ENCODE measurements at places on chromosomes 2 and 18.
A peak's percentile ranks its signal among the peaks of the same experiment; 100 is the strongest.

GRCh38 chr2:209141142-209141541 is 282.7 kb upstream of the MAP2 start:
- DNase-seq: no peak

GRCh38 chr2:187408926-187409325 is 39.1 kb downstream of the CALCRL start:
- no peak for DNase-seq

- no peak for DNase-seq
Observed at GRCh38 chr2:156125018-156125417, 207.5 kb downstream of the NR4A2 start.

GRCh38 chr2:122100756-122101155 is 345.3 kb downstream of the TSN start:
- DNase-seq: no peak

DNA sequence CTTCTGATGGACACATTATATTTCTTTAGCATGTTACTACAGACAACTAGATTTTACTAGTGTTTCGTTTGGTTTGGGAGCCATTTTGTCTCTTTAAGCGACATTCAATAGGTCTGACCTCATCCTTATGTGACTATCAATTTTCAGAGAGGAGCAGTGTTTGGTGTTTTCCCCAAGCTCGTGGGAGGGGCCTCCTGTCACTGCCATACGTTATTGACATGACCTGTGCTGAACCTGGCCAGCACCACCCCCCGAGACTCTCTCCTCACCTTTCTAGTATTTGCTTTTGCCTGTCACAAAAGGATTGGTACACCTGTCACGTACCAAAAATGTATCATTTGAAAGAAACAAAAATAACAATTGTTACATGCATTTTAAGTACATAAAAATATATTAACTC is 69.3 kb downstream of the PSMG2 start:
- peak; percentile 18 for DNase-seq

- no peak for DNase-seq
Observed at GRCh38 chr2:127086990-127087790, 19.8 kb downstream of the BIN1 start.

DNA sequence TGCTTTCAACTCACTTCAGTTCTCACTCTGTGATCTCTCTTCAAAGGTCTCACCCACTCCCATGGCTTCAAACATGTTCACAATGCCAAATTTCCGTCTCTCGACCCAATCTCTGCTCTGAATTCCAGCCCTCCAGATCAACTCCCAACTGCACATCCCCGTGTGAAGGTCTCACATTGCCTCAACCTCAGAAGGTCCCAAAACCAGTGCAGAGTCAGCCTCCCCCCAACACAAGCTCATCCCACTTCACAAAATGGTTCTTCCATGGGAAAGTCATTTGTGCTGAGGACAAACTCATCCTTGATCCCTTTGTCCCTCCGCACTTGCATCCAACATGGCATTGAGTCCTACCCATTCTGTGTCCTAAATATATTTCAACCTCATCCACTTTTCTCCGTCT is 31.0 kb upstream of the GNAL start:
- no peak for DNase-seq

GRCh38 chr18:79717555-79718074 is 38.0 kb downstream of the CTDP1 start:
- DNase-seq: no peak

DNA sequence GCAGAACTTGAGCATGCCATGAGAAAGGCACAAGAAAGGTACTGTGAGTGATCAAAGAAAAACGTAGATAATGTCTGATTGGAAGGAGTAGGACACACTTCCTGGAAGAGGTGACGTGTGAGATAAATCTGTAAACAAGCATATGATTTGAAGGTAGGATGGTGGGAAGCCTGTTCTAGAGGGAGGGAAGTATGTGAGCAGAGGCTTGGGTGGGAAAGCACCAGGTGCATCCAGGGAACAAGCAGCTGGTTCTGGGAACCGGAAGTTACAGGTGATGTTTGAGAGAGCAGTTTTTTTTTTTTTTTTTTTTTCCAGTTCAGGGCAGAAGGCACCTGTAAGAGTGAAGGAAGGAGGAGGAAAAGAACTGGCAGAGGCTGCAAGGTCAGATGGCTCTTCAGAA is 116.6 kb upstream of the EFEMP1 start:
- DNase-seq: no peak

DNA sequence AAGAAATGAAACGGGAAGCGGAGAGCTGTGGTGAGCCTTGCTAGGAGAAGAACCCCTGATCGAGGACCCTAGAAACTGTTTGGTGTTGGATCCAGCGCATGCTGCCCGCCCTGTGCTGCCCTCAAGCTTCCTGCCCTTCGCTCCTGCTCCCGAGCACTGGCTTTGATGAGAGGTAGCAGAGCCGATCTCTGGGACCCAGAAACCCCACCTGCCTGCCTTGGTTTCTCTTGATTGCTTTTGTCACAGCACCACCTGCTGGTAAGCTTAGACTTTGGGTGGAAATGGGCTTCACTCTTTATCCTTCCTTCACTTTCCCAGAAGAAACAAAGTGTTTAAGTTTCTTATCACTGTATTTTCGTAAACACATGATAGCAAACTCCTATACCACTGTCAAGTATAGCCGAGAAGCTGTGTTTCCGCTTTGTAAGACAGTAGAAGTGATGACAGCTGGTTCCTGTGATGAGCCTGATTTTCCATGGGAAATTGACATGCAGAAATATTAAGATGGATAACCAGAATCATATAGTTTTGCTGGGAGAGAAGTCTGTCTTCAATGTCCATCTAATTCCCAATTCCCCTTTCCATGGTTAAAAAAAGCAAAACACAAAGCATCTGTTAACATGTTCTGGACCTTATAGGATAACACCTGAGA is 267.4 kb downstream of the PHLPP1 start:
- DNase-seq: no peak

GRCh38 chr18:53191634-53192033 is 851.6 kb downstream of the DCC start:
- no peak for DNase-seq

- DNase-seq: no peak
Observed at GRCh38 chr18:26908906-26909305, 43.4 kb upstream of the AQP4 start.

DNA sequence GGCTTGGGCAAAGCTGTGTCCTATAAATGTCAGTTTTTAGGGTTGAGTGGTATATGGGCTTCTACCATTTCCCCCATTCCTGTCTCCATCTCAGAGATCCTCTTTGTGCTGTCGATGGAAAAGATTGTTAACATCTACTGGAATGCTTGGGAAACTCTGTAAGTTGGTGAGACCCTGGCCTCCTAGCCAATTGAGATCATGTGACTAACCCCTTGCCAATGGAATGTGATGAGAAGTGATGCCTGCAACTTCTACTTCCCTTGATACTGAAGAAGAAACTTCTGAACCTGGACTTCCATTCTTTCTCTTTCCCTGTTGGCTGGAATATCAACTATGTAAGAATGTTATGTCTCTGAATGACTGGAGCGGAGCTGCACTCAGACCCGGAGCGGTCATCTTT is 14.5 kb downstream of the SLC39A10 start:
- DNase-seq: no peak

DNA sequence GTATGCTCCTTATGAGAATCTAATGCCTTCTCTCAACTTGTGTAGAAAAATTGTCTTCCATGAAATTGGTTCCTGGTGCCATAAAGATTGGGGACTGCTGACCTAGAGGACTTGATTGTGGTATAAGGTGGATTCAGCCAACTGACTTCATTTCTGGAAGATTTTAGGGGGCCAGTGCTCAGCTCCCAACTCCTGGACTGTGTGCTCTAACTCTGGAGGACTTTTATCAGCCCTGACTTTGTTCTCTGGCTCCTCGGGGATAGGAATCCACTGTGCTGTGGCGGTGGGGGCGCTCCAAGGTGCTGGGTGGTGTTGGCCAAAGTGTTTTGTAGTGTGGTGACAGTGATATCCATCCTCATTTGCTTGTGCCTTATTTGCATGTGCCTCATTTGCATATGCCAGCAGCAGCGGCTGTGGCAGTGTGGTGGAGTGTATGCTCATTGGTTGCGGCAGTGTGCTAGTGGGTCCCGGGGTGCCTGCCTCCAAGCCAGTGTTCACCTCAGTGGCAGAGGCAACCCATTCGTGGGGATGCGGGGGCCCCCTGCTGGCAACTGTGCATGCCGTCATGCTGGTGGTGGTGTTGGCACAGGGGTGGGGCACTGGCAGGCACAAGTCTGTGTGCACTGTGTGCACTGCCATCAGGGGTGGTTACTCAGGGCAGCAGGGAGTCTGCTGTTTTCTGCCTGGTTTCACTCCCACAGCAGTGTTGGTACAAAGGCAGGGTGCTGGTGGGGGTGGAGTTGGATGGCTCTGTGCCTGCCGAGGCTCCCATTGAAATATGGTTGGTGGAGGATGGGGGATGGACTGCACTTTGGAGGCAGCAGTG is 19.6 kb downstream of the EHBP1 start:
- DNase-seq: no peak

DNA sequence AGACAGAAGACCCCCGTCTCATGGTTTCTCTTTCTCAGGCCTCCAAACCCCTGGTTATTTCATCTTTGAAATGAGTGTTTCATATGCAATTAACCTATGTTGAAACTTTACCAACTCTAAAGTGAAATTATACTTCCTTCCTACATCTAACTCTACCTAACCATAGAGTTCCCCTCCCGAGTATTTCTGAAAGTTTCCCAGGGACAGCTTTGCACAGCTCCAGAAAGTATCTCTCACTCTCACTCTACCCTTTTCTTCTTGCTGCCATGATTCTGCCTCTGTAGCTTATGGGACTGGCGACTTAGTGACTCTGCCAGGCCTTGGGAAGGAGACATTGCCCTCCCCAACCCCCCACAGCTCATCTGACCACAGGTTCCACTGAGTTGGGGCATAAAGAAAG is 107.9 kb downstream of the B3GNT2 start:
- DNase-seq: no peak

DNA sequence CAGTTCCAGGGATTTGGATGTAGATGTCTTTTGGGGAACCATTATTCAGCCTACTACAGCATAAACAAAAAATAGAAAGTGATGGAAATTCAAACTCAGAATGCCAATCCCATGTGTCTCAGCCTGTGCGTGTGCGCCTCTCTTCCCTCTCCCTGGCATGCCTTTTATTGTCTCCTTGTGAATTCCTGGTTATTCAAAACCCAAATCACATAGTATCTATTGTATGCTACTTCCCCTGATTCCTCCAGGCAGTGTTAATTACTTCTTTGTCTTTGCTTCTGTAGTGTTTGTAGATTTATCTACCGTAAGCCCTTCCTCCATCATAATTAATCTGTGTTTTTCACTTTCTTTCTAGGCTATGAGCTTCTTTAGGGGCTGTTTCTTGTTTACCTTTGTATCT is 38.9 kb downstream of the RHBDD1 start:
- no peak for DNase-seq
